MG63 (cell line): ENCODE measurements at places on chromosomes 13 and 19. TPM values are rescaled to one million over a fixed set of nuclear protein-coding genes. Genes with fewer than 3 reads are reported as not detected.

PSG1 gene
- not detected in 2 replicates for total RNA-seq

MIDN gene
- total RNA-seq = 4.6 and 5.7 TPM in 2 replicates

CCDC9 gene
- total RNA-seq = 17.5 and 22.9 TPM in 2 replicates

NCCRP1 gene
- total RNA-seq = not detected in 2 replicates

CLEC4G gene
- not detected in 2 replicates for total RNA-seq

- no peak for DNase-seq
Observed at GRCh38 chr19:42332059-42332458, 6.6 kb downstream of the MEGF8 start.

DNA sequence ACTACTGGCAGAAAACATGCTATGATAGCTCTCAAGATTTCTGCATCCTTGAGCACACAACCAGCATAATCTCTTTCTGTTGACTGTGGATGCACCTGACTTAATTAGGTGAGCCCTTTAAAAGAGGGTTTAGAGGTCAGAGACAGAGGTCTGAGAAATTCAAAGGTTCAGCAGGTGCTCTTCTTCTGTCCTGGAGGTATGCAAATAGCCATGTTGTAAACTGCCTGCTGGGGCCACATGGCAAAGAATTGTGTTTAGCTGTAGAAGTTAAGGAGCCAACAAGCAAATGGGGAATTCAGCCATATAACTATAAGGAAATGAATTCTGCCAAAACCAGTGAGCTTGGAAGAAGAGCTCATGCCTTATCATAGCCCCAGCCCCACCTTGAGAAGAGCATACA, 11.6 kb upstream of the DCLK1 start:
- DNase-seq = no peak

- DNase-seq = peak; percentile 49
Observed at GRCh38 chr19:42018503-42019193, 24.6 kb upstream of the ATP1A3 start.

DNA sequence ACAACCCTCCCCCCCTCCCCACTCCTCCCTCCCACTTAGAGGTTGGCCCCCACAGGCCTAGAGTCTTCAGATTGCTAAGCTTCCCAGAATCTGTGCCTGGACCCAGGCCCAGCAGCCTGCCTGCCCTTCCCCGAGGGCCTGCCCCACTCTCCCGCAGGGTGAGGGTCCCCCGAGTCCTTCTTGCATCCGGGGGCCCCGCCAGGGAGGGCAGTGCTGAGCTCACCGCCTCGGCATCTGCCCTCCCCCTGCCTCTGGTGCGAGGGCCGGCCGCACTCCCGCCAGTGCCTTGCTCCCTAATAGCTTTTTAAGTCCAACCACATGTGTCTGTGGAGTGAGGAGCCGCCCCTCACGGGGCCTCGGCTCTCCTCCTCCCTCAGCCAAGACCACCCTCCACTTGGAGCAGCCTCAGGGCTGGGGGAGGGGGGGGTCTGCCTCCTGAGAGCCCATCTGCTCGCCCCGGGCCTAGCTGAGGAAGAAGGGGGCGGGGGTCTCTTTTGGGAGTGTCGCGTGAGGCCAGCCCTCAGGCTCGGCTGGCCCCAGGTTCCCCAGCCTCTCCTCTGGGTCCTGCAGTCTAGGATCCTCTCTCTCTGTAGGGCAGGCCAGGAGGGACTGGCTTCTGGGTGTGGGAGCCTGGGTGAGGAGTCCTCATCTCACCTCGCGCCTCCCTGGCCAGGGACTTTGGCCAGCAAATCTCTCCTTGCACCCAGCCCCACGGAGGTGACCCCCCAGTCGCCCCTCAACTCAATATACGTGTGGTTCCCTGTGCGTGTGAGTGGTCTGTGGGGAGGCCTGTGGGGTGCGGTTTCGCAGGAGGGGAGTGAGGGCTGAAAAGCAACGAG, 47.2 kb downstream of the LYL1 start:
- DNase-seq = peak; percentile 99

GRCh38 chr13:38265132-38265497, 84.5 kb upstream of the UFM1 start:
- no peak for DNase-seq

GRCh38 chr13:99075268-99076191, 97.7 kb upstream of the DOCK9 start:
- no peak for DNase-seq

GRCh38 chr19:5157186-5157585, 183.4 kb downstream of the PTPRS start:
- DNase-seq = no peak

DNA sequence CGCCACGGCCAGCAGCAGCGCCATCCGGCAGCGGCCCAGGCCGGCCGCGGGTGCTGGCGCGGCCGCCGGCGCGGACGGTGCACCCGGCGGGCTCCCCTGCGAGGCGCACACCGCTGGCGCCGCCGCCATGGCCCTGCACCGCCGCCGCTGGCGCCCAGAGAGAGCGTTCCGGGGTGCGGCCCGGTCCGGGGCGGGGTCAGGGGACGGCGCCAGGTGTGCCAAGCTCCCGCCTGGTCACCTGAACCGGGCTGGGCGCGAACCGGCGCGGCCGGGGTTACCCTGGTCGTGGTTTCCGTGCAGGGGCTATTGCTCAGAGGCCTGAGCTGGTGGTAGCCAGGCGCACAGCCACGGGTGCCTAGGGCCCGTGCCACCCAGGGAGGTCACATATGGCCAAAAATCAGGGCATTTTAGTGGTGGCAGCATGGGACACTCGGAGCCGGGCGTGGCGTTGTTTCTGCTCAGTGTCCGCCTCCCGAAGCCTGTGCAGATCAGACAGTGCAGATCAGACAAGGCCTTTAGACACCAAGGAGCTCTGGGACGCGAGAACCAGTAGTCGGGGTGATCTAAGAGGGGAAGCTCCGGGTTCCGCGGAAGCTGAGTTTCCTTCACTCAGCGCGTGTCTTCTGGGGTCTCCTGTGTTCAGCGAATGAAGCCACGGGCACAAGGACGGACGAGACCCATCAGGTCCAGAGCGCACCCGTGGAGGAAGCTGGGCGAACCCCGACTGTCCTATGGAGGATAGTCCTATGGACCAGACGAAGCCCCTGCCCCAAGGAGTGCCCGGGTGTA, at the start of gene TMEM238:
Gene TMEM238 (minus strand): TSS at position 162 of the 789 bp plus-strand sequence. CDS start 33 bp downstream, at position 129.
- DNase-seq = no peak

- no peak for DNase-seq
Observed at GRCh38 chr13:49643035-49643646, 14.8 kb downstream of the ARL11 start.

DNA sequence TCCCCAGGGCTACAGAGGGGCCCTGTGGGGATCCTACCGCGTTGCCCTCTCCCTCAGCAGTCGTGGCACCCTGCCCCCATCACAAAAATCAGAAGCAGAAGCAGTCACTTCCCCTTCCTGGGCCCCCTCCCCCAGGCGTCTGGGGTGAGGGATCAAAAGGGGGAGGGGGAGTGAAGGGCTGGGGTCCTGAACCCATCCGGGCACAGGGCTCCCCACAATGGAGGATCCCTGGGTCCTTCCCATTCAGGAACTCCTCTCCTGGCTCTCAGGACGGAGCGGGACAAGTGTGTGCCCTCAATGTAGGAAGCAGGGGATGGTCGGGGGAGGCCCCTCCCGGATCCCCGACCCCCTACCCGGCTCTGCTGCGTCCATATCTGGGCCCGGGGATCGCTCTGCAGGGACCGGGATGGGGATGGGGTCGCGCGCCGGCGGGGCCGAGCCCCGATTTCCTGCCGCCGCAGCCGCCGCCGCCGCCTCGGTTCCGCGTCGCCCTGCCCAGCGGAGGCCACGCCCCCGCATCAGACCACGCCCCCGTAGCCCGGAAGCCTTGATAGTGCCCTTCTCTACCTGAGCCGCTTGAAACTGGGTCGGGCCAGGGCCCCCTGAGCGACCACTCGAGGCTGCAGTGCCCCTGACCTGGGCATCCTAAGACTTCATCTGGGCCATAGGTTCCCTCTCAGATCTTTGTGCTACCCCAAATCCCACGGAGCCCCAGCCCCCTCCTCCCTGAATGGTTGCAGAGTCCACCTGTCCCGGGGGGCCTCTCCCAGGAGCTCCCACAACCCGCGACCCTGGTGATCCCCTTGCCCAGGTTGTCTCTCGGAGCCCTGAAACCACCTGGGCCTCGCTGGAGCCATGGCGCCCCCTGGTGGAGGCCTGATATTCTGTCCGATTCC, at the start of gene GMIP:
Gene GMIP (minus strand): TSS at position 500 of the 896 bp plus-strand sequence. CDS start 128 bp downstream, at position 372.
- peak; percentile 73 for DNase-seq

DNA sequence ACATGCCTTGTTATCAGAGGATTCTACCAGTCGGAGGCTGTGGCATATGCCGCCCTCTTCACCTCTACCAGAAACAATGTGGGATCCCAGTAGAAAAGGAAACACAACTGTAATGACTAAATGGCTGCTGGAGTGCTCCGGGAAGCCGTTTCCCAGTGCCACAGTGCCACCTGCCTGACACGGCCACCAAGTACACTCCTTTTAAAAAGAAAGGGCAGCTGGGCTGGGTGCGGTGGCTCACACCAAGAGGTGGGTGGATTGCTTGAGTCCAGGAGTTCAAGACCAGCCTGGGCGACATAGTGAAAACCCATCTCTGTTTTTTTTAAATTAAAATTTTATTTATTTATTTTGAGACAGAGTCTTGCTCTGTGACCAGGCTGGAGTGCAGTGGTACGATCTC, 67.3 kb downstream of the TRPM4 start:
- peak; percentile 75 for DNase-seq

DNA sequence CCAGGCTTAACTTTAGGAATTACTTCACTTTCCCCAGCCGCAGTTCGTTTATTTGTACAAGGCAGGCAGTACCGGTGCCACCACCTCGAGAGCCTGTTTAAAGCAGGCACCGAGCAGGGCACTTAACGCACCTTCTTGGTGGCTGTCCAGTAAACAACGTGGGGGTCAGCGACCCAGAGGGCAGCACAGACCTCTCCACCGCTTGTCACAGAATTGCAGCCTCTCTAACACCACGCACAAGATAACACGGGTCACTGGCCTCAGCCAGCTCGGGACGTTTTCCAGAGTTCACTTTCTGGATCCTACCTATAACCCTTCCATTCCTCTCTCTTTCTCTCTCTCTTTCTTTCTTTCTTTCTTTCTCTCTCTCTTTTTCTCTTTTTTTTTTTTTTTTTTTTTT, 16.8 kb upstream of the ELAVL1 start:
- no peak for DNase-seq

GRCh38 chr13:30845297-30846214, 60.5 kb upstream of the MEDAG start:
- DNase-seq = no peak
